ENCODE measurements at places on chromosomes 7 and 10.

GRCh38 chr10:75230600-75231038 lies 5.1 kb downstream of the COMTD1 start:
- DNase-seq: peak; percentile 93

DNA sequence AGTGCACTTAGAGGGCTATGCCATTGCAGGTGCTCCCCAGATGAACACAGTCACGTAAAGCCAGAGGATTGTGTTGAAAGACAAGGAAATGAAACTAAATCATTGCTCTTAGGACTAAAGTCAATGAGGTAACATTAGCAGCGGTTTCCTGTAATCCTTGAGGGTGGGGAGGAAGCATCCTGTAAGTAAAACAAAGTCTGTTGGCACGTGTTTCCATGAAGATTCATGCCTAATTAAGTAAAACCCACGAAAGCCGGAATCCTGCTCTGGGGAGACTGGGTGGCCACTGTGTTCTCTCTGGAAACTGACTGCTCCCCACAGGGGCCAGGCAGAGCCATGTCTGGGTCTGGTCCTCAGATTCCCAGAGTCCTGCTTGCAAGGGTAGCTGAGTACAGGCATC lies 18.3 kb downstream of the STEAP1B start:
- DNase-seq: no peak

DNA sequence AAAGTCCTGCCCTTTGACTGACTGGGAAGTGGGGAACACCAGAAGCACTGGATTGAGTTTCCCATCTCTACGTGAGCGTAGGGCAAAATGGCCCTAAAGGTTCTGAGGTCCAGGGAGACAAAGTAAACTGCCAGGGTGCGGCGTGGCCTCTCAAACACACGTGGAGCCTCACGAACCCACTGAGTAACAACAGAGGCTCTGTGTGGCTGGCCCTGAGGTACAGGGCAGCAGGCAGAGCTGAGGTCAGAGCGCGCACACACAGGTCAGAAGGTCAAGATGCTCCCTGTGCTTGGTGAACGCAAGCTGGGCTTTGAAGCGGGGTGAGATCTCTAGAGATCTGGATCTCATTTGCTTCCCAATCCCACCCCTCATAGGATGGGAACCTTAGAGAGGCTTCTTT lies 99.0 kb upstream of the ZMIZ1 start:
- DNase-seq: no peak

DNA sequence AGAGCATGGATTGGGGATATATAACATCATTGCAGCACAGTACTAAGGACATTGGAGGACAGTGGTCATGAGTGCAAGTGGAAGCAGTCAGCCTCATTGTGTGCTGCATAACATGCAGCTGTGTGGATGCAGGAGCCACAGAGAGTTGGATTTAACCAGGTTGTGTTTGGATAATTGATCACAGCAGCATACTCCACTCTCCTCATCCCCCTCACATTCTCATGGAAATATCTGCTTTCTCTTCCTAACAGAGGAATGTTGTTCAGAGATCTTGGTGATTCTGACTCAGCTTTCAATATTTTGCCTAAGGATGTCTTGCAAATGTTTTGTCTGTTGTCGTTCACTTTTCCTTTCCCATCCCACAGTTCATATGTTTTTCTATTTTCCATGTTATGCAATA lies 31.8 kb upstream of the LSM8 start:
- no peak for DNase-seq

GRCh38 chr10:23994459-23995046 lies 214.4 kb upstream of the KIAA1217 start:
- no peak for DNase-seq
